ENCODE measurements at places on chromosomes 1 and 21.

- DNase-seq: no peak
Observed at GRCh38 chr21:17003258-17003615, 509.6 kb upstream of the CXADR start.

GRCh38 chr1:156692925-156693847, 12.2 kb downstream of the CRABP2 start:
- DNase-seq: no peak

DNA sequence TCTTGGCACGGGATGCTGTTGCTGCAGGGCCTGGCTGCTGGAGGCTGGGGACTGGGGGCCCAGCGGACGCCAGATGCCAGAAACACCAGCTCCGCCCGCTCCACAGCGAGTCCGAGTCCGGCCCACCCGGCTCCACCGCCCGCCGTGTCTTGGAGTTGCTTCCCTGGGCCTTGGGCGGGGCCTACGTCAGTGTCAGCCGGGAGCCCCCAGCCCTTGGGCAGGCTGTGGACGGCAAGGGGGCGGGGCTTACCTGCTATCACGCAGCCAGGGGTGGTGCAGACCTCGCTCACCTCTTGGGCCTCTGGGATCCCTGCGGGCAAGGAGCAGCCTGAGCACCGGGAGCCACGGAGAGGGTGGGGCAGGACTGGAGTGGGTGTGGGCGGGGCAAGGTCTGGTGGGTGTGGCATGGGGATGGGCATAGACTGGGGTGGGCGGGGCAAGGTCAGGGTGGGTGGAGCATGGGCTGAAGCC, 21.8 kb downstream of the MMEL1 start:
- DNase-seq: no peak

DNA sequence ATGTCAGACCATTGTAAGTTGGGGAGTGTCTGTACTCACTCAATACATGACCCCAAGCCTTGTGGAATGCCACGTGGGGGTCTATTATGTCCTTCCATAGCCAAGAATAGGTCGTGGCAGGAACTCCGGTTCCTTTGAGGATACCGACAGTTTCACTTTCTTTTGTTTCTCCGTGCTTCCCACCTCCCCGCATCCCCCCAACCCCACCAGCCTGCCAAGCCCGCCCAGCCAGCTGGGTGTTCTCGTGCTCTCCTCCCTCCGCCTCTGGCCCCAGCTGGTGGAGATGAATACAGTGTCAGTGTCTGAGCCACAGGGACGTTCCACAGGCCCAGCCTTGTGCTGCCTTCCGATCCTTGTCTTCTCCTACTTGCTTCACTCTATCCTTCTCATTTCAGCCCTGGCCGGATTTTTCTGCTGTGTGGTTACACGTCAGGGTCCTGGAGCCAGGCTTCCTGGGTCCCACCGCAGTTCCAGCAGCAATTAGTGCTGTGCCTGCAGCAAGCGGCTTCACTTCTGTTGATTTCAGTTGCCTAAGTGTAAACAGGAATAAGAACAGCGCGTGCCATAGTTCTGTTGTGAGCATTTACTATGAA, 4.1 kb upstream of the AGTRAP start:
- DNase-seq: peak; percentile 48

- DNase-seq: no peak
Observed at GRCh38 chr21:19878133-19878532, 1120.1 kb upstream of the NCAM2 start.

DNA sequence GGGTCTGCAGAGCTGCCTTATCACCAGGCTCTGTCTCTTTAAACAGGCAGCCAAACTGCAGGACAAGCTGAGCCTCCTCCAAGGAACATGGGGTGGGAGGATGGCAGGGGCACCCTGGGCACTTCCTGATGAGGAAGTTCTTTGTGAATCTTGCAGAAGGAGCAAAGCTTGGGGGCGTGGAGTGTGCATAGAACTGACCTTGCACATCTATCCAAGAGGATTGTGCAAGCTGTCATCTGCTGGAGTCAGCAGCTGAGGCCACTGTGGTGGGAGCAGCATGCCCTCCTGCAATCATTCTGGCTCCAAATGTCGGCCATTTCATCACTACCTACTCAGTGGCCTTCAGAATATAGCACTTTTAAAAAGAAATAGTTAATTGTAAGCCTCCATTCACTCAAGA, 182.2 kb downstream of the AJAP1 start:
- no peak for DNase-seq

Measured in fibroblast of the conjunctiva (primary cell).